NCI-H748 treated with DMSO at 0.1 percent for 48 hours (cell line): ENCODE measurements at places on chromosomes 5 and 9.

DNA sequence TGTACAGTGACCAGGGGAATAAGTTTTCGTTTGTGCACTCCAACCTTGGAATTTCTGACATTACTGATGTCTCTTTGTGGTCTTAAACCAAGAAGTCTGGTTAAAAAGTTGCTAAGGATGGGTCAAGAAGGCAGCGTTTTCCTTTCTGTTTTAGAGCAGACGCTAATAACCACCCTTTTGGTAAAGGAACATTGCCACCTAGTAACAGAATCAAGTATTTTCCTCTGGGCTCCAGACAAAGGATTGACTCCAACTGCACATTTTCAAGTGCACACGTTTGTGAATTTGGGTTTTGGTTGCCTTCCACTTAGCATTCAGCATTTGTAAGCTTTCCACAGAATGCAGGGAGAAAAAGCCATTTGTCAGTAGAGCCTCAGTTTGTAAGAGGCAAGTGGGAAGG is 22.2 kb upstream of the CEP78 start:
- no peak for DNase-seq

- DNase-seq = no peak
Measured at GRCh38 chr5:136701191-136701590, 335.8 kb upstream of the TRPC7 start.

- DNase-seq = no peak
Measured at GRCh38 chr5:14777932-14778791, 93.4 kb downstream of the ANKH start.

- no peak for DNase-seq
Measured at GRCh38 chr5:150085191-150085912, 1.0 kb downstream of the CSF1R start.

DNA sequence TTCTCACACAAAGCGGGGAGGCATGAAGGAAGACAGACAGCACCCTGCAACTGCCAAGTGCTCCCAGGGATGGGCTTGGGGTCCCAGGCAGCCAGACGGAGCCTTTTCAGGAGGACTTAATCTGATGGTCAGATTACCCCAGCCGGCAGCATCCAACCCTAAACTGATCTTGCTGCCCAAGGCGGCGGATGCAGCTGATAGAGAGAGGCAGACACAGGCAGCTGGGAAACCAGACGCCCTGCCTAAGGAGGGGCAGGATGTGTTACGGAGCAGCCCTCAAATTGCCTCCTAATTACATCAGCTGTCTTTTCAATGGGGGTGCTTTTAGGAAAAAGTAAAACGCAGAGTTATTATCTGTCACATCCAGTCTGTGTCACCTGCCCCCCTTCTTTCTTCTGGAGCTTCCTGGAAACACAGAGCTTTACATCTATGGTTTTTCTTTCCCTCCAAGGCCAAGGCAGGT is 190.9 kb upstream of the PANK3 start:
- no peak for DNase-seq

DNA sequence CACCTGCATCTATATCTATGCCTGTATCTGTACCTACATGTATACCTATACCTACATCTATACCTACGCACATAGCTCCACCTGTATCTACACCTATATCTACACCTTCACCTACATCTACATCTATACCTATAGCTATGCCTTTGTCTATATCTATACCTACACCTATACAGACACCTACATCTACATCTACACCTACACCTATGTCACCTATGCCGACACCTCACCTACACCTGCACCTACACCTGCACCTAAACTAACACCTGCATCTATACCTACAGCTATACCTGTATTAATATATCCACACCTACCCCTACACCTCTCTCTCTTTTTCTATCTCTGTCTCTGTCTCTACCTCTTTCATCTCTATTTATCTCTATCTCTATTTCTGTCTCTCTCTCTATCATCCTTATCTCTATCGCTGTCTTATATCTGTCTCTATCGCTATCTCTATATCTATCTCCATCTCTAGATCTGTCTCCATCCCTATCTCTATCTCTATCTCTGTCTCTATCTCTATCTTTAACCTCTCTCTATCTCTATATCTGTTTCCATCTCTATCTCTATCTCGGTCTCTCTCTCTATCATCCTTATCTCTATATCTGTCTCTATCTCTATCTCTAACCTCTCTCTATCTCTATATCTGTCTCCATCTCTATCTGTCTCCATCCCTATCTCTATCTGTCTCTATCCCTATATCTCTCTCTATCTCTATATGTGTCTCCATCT is 37.9 kb downstream of the IRX4 start:
- DNase-seq = no peak

- no peak for DNase-seq
Measured at GRCh38 chr5:165031371-165031770, 1526.0 kb downstream of the MAT2B start.

DNA sequence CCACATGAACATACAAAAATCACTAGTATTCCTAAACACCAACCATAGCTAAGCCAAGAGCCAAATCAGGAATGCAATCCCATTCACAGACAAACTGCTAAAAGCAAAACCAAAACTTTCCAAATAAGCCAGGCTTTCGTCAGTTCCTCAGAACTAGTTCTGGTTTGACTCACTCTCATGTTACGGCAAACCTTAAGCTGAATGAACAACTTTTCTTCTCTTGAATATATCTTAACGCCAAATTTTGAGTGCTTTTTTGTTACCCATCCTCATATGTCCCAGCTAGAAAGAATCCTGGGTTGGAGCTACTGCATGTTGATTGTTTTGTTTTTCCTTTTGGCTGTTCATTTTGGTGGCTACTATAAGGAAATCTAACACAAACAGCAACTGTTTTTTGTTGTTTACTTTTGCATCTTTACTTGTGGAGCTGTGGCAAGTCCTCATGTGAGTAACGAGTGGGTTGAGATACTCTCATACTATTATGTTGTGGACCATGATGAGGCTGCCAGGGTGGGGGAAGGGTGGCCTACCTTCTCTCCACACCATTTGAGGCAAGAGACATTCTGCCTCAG is at the start of gene PDCD1LG2:
Gene PDCD1LG2, plus strand, starts transcription at position 172 of the 572 bp plus-strand sequence. CDS start 12,016 bp downstream, outside the sequence.
- DNase-seq = no peak

GRCh38 chr5:90248640-90249039 is 160.9 kb downstream of the CETN3 start:
- no peak for DNase-seq

GRCh38 chr5:74954919-74955318 is 88.7 kb upstream of the FAM169A start:
- no peak for DNase-seq

DNA sequence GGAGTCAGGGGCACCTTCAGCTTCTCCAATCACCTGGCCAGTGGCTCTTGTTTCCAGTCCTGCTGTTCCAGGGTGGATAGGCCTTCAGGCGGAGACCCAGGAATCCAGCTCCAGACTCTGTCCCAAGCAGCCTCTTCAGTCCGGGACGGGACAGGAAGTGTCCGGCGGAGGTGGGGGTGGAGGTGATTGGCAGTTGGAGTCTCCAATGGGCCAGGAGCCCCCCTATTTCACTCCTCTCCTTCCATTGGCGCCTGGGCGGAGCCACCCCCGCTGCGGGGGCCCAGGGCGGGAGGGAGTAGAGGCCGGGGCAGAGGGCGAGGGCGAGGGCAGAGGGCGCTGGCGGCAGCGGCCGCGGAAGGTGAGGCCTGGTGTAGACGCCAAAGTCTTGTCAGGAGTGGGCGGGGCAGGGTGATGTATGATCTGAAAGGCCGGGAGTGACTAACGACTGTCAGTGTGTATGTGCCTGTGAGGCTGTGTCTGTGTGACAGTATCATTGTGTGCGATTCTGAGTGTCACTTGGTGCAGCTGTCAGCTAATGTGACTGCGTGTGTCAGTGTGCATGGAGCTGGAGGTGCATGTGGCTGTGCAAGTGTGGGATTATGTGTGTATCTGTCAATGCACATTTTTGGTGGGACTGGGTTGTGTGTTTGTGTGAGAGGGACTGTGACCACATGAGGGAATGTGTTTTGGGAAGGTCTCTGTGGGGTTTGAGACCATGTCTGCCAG is at the start of gene IL11RA:
Gene IL11RA, plus strand, starts transcription at position 310 of the 726 bp plus-strand sequence. CDS start 3,033 bp downstream, outside the sequence.
- DNase-seq = no peak

GRCh38 chr5:150307617-150308426 is 5.1 kb upstream of the ARSI start:
- DNase-seq = no peak

DNA sequence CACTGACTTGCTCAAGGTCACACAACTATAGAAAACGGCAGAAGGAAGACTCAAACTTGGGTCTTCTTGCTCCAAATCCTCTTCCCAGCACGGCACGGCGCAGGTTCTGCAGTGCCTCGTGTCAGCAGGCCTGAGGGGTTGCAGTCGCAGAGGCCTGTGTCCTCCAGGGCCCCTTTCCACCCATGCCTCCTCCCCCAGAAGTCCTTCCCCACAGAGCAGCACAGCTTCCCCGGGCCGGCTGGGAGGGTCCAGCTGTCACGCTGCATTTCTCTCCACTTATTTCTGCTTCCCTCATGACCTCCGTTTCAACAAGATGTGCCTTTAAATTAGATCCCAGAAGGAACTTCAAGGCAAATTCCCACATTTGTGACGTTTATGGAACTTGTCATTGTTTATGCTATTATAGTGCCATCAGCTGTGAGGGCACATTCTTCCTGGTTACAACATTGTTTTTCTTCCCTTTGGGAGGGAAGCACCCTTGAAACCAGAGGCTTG is 148.4 kb downstream of the C5orf15 start:
- no peak for DNase-seq

DNA sequence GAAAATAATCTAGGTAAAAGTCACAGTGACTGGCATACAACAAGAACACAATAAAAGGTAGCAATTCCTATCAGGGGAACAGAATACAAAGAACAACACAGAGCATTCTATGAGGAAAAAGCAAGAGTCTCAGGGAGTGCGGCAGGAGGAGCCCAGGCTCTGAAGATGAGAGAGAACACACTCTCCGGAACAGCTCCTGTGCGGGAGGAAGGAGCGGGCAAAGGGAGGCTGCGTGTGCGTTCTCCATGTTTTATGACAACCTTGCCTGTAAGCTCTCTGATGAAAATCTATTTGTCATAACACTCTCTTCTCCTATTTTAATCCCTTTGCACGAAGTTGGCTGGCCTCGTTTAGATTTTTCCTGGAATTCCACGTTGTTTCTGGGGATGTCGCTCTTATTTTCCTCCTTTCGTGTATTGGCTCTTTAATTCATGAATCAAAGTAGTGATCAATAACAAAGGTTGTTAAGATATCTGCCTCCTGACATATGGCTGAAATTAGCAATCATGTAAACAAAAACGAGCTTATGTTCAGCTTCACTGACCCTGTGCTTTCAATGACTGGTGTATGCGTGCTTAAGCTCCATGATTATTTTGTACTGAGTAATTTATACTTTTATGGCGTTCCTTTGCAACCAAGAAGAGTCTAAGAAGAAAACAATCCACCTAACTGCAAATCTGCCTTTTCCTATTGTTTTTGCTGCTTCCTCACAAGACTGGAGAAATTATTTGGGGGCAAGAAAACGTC is 109.5 kb downstream of the MYO10 start:
- DNase-seq = no peak

GRCh38 chr9:133524679-133525228 is at the start of gene MYMK:
TSS of gene MYMK (minus strand) at chr9:133524959. CDS start at chr9:133524844, 115 bp downstream.
- no peak for DNase-seq

GRCh38 chr9:22548625-22549024 is 102.0 kb downstream of the DMRTA1 start:
- DNase-seq = no peak

GRCh38 chr5:138963763-138964371 is 88.7 kb upstream of the LRRTM2 start:
- DNase-seq = no peak

- no peak for DNase-seq
Measured at GRCh38 chr5:161924270-161924669, 76.3 kb downstream of the GABRA1 start.

GRCh38 chr9:87546704-87547103 is 49.0 kb downstream of the DAPK1 start:
- DNase-seq = no peak

- DNase-seq = no peak
Measured at GRCh38 chr5:10826971-10827370, 65.9 kb upstream of the DAP start.

- no peak for DNase-seq
Measured at GRCh38 chr5:81007637-81008027, 47.5 kb downstream of the RASGRF2 start.

DNA sequence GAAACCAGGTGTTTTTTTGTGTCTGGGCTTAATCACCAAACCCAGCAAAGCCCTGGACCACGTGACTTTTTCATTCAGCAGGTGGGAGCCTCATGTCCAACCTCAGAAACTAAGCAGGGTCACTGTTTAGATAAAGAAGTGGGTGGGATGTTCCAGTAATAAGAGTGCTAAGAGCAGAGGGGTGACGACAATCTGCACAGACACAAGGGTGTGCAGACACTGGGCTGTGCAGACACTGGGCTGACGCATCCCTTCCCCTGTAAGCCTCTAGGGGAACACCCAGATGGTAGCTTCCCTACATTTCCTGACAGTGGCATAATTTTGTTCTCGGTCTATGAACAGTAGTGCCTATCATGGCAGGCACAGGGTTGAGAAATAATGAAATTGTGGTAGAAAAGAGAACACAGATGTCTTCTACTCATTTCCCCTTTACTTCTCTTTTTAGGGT is 85.1 kb downstream of the SAXO1 start:
- peak; percentile 92 for DNase-seq

- no peak for DNase-seq
Measured at GRCh38 chr9:116007824-116008223, 145.8 kb upstream of the PAPPA start.

- DNase-seq = no peak
Measured at GRCh38 chr9:121474231-121474947, 25.3 kb downstream of the GGTA1 start.

GRCh38 chr5:103254921-103255320 is 3.6 kb upstream of the MACIR start:
- no peak for DNase-seq

GRCh38 chr5:44336708-44337107 is 52.5 kb downstream of the FGF10 start:
- no peak for DNase-seq

DNA sequence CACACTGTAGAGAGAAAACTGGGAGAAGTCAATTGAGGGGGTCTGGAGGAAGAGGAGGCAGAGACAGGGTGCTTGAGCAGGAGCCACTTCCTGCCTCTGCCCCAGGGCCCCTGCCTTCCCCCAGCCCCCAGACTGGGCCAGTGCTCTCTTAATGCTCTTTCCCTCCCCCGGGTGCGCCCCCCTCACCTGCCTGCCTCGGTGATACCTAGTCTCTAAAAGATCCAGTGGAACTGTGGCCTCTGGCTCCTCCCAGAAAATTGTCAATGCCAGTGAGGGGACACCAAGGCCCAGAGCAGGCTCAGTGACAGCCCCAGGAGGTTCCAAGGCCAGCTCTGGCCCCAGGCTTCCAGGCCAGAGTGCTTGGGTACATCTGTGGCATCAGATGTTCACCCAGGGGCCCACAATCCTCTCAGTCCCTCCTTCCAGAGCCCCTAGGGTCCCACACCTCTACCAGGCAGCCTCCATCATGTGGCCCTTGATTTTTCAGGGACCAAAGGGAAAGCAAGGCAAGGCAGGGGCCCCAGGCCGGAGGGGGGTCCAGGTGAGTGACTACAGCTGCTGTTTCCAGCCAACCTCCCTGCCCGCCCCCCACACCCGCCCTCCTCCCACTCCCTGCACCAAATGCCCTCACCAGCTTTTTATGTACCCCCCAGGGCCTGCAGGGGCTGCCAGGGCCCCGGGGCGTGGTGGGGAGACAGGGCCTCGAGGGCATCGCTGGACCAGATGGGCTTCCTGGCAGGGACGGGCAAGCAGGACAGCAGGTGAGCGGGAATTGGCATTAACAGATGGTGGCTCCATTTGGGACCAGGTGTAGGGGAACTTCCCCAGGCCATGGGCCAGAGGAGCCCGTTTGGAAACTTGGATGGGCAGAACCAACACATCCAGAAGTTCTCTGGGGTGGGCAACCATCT is 33.1 kb upstream of the ORM1 start:
- DNase-seq = no peak

- DNase-seq = no peak
Measured at GRCh38 chr9:125989524-125990180, 242.5 kb downstream of the PBX3 start.
